T-helper 9 cell (primary cell): ENCODE measurements at places on chromosomes 11 and 22.

GRCh38 chr11:33320814-33321330 is 63.7 kb downstream of the HIPK3 start:
- no peak for DNase-seq

DNA sequence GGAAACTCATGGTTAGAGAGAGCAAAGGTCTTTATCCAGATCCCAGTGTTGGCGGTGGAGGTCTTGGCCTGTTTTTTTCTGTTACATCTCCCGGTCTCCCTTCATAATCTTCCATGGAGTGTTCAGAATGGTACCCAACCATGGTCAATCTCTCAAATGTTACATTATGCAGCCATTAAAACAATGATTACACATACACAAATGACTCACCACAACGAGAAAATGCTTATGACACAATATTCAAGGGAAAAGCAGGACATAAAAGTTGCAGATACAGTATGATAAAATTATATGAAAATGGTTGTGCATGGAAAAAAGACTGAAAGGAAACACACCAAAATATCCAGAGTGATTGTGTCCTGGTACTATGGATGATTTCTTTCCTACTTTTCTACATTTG is 17.8 kb upstream of the CSNK1E start:
- DNase-seq, result no peak

- DNase-seq, result peak; percentile 14
Observed at GRCh38 chr22:20741634-20742581, 32.0 kb upstream of the SERPIND1 start.

DNA sequence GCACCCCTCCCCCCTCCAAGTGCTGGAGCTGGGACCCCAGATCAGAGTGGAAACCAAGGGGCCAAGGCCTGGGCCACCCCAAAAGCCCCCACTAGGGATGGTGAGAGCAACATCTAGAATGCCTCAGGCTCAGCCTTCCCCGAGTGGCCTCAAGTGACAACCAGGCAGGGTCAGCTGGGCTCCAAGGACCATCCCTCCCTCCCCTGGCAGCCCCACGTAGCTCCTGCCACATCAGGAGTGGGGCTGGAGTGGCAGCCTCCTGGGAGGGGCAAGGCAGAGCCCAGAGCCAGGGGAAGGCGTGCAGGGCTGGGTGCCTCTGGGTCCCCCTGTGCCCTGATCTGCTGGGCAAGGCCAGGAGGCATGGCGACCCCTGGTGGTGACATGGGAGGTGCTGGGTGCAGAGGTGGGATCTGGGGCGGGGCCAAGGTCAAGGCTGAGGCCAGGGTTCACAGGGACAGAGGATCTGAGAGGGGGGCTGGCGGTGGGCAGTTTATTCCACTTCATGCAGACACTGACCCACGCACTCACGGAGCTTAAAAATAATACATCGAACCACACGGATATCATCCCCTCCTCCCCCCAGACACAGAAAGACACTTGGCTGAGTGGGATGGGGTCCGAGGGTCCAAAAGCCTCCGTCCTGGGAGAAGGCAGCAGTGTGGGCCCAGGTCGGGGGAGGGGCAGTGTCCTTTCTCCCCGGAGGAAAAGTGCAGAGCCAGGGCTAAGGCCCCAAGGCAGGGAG is 15.8 kb upstream of the EHD1 start:
- peak; percentile 93 for DNase-seq

DNA sequence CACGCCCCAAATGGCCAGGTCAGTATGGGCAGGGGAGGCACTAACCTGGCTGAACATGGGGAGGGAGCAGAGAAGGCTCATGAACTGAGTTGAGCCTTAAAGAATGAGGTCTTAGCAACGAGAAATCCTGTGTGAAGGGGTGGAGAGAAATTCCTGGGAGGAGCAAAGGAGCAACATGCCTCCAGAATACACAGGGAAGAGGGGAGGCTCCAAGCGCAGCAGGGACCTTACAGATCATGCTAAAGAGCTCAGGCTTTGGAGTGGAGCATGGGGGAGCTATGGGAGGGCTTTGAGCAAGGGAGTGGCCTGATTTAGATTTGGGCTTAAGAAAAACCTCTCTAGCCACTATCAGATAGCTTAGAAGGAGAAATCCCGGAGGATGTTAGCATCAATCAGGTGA is 88.1 kb downstream of the MN1 start:
- DNase-seq, result no peak

- DNase-seq, result no peak
Observed at GRCh38 chr11:45285250-45285828, 802 bp downstream of the SYT13 start.

- DNase-seq, result no peak
Observed at GRCh38 chr11:62182147-62182891, 7.7 kb upstream of the SCGB1D1 start.

- no peak for DNase-seq
Observed at GRCh38 chr22:44667276-44667675, 34.7 kb upstream of the PRR5 start.

DNA sequence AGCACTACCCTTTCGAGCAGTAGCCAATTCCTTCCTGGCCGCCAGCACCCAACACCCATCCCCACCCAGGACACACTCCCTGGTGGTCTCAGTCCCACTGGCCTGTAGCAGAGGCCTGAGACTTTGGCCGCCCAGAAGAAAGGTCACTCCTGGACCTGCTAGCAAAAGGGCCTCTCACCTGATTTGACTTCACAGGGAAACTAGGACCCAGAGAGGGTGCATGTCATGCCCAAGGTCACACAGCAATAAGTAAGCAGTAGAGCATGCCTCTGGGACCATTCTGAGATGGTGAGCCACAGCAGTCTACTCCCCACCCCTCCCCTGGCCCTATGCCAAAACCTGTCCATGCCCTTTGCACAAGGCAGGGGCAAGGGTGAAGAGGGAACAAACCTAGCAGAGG is 7.3 kb downstream of the ARRB1 start:
- no peak for DNase-seq

- DNase-seq, result no peak
Observed at GRCh38 chr11:77266766-77267165, 34.7 kb downstream of the GDPD4 start.
